Mammary microvascular endothelial cell (primary cell): ENCODE measurements at places on chromosomes 3 and 15. TPM values are rescaled to one million over a fixed set of nuclear protein-coding genes. Genes with fewer than 3 reads are reported as not detected.

Gene IQGAP1
- total RNA-seq = 245 and 248 TPM in 2 replicates

Gene AGTR1
- total RNA-seq = not detected in 2 replicates

Gene MLF1
- total RNA-seq = 1.9 and 10.1 TPM in 2 replicates

Gene DIS3L
- total RNA-seq = 18.7 and 19.7 TPM in 2 replicates

Gene RCCD1
- 18.7 and 19.0 TPM in 2 replicates for total RNA-seq

Gene TICRR
- total RNA-seq = 6.0 and 6.7 TPM in 2 replicates

Gene GHSR
- total RNA-seq = not detected in 2 replicates

Gene TMC3
- total RNA-seq = not detected in 2 replicates

Gene GPR27
- not detected in 2 replicates for total RNA-seq

Gene GABRR3
- total RNA-seq = not detected in 2 replicates
